Activated naive CD4-positive, alpha-beta T cell treated with Interleukin-2 at 50 U/mL for 16 hours (primary cell): ENCODE measurements at places on chromosomes 1 and 21.
A peak's percentile ranks its signal among the peaks of the same experiment; 100 is the strongest.

GRCh38 chr1:26153966-26154532, 4.8 kb upstream of the FAM110D start:
- DNase-seq = no peak

DNA sequence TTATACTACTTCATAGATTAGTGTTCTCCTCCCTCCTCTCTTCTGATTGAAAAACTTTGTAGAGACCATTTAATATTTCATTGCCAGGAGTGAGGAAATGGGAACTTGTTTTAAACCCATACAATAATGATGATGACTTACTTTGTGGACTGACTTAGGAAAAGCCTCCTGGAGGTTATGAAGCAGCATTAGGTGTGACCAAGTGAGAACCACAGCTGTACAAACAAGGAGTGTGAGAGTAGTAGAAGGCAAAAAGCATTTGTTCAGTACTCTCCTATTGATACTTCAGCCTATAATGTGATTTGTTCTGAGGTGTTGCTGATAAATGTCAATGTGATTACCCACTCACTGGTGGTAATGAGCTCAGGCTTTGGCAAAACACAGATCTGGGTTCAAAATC, 8.4 kb downstream of the TIPRL start:
- no peak for DNase-seq

- DNase-seq = no peak
Measured at GRCh38 chr1:165842671-165843129, 15.3 kb downstream of the UCK2 start.

- no peak for DNase-seq
Measured at GRCh38 chr1:16719571-16720350, 20.6 kb upstream of the RNU1-4 start.

DNA sequence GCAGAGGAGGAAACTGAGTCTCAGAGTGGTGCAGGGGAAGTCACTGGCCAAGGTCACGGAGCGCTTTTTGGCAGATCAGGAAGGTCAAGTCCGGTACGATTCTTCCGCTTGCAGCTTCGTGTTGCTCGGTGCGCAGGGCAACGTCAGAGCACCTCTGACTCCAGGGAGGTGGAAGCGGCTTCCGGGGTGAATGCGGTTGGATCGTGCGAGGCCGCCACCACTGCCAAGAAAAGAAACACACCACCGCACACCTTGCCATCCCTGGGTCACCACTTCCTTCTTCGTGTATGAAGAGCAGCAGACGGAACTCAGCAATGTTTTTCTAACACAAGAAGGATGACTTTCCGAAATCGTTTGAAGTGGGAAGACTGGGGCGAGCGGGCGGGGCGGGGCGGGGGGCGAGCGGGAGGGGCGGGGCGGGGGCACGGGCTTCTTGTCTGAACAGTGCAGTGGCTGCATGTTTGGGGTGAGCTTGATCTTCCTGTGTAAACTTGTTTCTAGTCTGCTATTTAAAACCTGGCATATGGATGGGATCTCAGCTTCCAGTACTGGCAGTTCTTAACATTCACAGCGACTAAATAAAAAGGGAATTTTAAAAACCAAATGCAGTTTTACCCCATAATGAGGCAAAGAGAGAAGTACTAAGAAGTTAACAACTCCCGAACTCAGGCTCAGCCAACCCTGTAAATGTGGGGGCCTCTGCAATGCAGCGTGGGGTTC, 300.0 kb downstream of the RRAGC start:
- peak; percentile 76 for DNase-seq

DNA sequence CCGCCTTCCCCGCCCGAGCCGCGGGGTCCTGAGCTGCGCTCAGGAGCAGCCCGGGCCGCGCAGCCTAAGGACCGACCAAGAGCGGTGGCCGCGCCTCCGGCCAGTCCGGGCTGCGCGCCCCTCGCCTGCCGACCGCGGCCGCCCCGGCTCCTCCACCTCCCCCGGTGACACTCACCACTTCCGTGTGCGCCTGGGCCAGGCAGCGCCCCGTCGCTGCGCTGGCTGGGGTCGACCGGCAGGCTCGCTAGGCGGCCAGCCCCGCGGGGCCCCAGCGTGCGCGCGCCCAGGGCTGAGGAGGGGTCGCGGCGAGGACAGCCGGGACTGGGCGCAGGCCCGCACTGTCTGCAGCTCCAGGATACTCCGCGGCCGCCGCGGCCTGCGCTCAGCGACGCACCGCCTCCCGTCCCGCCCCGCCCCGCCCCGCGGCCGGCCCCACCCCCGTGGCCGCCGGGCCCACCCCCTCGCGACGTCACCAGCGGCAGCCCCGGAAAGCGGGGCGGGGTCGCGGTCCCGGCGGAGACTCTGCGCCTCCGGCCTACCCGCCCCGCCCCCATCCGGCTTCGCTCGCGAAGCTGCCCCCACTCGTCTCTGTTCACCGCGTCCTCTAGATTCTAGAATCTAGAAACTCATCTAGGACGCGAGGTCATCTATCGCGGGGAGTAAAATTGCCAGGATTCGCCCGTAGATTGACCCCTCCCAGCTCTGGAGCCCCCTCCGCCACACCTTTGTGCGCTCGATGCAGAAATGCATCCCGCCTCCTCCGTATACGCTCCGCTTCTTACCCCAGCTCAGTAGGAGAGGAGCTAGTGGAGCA, at the start of gene JAK1:
Gene JAK1, minus strand, starts transcription at position 392 of the 814 bp plus-strand sequence. CDS start 80,285 bp downstream, outside the sequence.
- peak; percentile 88 for DNase-seq

DNA sequence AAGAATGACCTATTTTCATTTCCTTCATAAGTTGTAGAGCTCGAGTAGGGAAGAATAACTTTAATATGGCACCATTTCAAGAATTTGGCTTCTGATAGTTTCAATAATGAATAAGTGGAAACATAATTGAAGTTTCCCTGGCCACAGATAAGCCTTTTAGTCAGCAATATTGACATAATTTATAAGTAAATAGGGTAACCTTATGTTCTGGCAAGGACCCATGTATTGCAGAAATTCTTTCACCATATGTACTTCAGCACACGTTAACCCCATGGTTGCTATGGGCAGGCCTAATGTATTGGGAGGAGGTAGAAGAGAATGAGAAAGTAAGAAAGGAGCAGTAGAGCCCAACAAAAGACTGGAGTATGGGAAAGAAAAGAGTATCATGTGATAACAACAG, 25.4 kb downstream of the MDM4 start:
- no peak for DNase-seq

DNA sequence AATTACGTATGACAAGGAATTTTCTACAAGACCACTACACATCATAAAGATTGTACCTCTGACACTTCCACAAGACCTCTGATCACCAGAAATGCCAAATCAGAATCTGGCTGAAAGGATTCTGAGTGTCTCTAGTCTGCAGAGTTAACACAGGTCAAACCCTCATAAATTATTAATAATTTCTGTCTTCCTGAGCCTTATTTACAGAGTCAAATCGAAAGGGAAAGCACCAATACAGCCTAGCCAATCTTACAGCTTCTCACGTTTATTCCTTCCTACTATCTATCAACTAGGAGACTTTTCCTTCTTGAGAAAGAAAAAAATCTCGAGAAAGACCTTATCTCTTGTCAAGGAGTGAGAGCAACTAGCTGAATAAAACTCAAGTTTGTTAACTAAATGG, 2151.6 kb downstream of the MRPL39 start:
- DNase-seq = no peak

- no peak for DNase-seq
Measured at GRCh38 chr1:192669174-192669573, 33.2 kb downstream of the RGS13 start.

GRCh38 chr21:32215306-32215685, 63.6 kb downstream of the MIS18A start:
- DNase-seq = no peak

DNA sequence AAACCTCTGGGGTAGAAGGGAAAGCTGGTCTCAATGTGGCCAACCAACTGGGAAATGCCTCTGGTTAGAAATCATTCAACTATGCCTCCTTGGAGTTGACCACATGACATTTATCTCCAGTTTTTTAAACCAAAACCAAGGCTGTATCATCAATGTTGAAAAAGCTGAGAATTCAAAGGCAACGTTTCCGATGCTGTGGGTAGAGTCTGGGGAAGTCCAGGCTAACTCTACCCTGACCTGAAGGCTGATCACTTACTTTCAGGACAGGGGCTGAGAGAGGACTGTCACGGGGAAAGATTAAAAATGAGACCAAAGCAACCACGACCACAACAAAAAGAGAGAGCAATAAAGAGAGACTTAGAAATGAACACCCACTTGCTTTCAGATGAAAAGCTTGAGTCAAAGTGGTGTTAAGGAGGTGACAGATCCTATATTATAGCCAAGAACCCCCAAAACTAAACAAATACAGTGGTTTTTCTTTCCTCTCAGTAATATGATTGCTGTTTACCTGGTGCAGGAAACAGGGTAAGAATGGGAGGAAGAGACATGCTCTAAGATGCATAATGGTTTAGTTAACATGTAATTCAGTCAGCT, 90.8 kb upstream of the TNFSF4 start:
- peak; percentile 37 for DNase-seq

GRCh38 chr1:77594366-77595112, 87.9 kb downstream of the ZZZ3 start:
- no peak for DNase-seq

GRCh38 chr1:214281021-214281719, at the start of gene SMYD2:
Gene SMYD2 (plus strand): TSS chr1:214281159. CDS start chr1:214281255, 96 bp downstream.
- peak; percentile 65 for DNase-seq

DNA sequence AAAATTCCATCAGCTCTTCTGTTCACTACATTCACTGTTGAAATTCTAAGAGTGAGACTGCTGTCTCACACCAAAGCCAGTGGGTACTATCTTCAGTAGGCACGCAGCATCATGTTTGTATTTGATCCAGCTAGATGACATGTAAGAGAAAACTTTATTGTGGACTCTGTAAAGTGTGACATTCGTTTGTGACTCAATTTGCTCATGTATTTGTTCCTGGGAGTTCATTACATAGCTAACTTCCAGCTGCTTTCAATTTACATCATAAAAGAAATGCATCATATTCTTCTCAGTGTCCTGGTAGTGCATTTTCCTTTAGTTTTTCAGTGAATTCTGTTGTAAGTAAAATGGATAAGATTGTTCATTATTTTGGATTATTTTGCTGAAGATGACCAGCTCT, 31.4 kb downstream of the CTH start:
- no peak for DNase-seq

GRCh38 chr1:47751193-47751592, 246.0 kb downstream of the TRABD2B start:
- no peak for DNase-seq

- no peak for DNase-seq
Measured at GRCh38 chr1:225937048-225937968, 3.7 kb downstream of the LEFTY2 start.

- peak; percentile 39 for DNase-seq
Measured at GRCh38 chr1:24540906-24541710, 14.8 kb upstream of the NCMAP start.

DNA sequence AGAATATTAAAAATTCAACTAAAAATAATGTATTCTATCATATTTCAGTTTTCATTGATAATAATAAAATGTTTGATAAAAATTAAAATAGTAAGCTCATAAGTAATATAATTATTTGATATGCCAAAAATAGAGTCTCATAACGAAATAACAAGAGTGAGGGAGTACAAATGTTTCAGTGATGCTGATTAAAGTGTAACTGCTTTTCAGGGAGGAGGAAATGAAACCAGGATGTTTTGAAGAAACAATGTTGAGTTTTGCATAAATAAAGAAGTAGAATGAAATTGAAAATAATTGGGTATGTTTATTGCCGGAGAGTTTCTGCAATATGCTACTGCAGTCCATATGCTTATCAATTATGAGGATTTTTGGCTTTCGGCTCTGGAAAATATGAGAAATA, 1159.8 kb upstream of the ADGRL2 start:
- DNase-seq = no peak

GRCh38 chr1:40050863-40051262, 10.3 kb downstream of the CAP1 start:
- DNase-seq = no peak

GRCh38 chr1:68046885-68047658, 3.4 kb downstream of the DIRAS3 start:
- DNase-seq = no peak

GRCh38 chr1:12436817-12437599, 181.0 kb downstream of the DHRS3 start:
- DNase-seq = peak; percentile 54

DNA sequence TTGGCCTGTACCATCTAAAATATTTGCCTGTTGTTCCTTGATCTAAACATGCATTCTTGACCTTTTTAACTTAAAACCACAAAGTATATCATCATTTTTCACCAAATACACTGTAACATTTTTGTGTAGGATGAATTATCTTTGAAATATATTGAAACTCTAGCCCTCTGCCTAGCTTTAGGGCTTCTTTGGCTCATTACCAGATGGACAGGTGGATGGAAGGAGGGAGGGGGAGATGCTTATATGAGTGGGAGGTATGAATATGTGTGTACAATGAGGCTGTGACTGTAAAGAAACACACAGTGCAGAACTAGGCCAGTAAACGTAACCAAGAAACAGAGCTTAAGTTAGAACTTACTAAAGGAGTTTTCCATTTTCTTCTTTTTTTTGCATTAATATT, 118.5 kb downstream of the ESRRG start:
- no peak for DNase-seq

GRCh38 chr1:38476111-38476849, 383.3 kb downstream of the RRAGC start:
- DNase-seq = no peak

DNA sequence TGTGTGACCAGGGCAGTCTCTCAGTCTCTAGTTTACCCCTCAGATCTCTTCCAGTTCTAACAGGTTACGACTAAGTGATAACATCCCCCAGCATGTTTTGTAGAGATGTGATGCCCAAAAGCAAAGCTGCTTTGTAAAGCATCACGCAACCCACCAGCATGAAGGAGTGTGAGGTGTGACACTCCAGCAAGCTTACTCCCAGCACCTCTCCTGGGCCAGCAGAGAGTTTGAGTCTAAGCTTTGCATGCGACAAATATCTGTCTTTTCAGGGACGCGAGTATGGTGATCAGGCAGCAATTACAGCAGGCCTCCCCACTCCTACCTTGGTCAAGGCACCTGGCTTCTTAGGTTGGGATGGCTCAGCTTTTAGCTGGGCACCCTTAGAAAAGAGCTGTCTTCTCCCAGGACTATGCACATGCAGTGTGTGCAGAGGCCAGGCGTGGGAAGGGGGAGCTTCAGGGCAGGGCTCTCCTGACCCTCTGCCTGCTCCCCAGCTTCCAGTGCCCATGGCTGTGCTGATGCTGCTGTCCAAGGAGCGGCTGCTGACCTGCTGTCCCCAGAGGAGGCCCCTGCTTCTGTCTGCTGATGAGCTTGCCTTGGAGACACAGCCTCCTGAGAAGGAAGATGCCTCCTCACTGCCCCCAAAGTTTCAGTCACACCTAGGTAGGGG, 48.2 kb downstream of the ELK4 start:
- DNase-seq = no peak

GRCh38 chr1:8989821-8990220, 36.4 kb downstream of the SLC2A7 start:
- DNase-seq = no peak

- DNase-seq = no peak
Measured at GRCh38 chr1:204462229-204462561, 32.4 kb downstream of the PIK3C2B start.

- no peak for DNase-seq
Measured at GRCh38 chr1:83827741-83828140, 171.2 kb downstream of the TTLL7 start.

- peak; percentile 50 for DNase-seq
Measured at GRCh38 chr21:33196941-33197374, 32.8 kb upstream of the IFNAR2 start.

GRCh38 chr1:236576004-236576403, 28.3 kb downstream of the HEATR1 start:
- no peak for DNase-seq

- no peak for DNase-seq
Measured at GRCh38 chr1:154408174-154408777, 3.1 kb downstream of the IL6R start.
